ENCODE measurements at places on chromosomes 6 and 20.
A peak's percentile ranks its signal among the peaks of the same experiment; 100 is the strongest.

GRCh38 chr6:129497481-129498441 lies 212.2 kb downstream of the ARHGAP18 start:
- no peak for DNase-seq

- DNase-seq = no peak
These were observed 16.1 kb downstream of the DOK5 start for GRCh38 chr20:54491506-54491905.

DNA sequence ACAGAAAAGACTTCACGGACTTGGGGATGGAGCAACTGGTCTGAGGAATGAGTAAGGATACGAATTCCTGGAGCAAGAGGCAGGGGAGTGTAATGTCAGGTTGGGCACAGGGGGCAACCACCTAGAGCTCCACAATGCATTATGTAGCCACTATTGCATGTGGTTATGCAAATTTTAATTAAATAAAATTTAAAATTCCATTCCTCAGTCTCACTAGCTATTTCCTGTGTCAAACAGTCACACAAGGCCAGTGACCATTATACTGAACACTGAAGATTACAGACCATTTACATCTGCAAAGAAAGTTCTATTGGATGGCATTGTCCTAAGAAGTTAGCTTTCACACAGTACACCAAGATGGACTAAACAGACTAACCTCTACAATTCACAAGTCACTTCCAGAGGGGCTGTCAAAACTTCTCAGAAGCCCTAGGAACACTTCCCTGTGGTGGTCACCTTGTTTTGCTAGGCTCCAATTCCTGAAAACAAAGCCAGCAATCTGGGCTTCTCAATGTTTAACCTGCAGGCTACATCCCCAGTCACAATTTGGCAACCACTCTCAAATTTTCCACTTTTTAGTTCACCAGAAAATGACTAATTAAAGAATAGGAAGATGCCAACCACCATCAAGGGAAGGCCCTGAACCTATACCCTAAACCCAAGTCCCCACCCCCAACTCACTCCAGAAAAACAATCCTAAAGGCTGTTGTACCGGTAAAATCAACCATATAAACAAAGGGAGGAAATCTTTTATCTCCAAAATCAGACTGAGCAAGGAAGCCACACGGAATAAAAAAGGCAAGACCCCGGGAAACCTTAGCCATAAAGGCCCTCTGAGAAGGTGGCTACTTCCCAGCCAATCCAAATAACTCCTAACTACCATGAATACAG lies 34.2 kb upstream of the C20orf203 start:
- DNase-seq = no peak

DNA sequence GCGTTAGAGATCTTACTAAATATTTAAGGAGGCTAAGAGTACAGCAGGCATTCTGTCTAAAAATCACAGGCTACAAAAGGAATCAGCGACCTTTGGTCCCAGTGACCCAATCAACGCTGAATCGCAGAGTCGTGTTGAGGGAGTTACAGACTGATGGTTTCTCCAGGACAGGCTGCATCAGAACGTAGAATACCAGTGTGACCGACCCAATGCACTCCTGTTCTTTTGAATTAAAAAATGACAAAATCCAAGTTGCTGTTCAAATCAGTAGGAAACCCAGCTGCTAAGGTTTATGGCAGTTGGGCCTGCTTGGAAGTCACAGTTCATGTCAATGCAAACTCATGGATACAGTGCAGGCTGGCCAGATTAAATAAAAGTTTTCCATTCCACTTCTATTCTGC lies 155.8 kb upstream of the AFDN start:
- DNase-seq = no peak

- DNase-seq = peak; percentile 44
These were observed 75.7 kb downstream of the TTLL2 start for GRCh38 chr6:167400482-167401138.

DNA sequence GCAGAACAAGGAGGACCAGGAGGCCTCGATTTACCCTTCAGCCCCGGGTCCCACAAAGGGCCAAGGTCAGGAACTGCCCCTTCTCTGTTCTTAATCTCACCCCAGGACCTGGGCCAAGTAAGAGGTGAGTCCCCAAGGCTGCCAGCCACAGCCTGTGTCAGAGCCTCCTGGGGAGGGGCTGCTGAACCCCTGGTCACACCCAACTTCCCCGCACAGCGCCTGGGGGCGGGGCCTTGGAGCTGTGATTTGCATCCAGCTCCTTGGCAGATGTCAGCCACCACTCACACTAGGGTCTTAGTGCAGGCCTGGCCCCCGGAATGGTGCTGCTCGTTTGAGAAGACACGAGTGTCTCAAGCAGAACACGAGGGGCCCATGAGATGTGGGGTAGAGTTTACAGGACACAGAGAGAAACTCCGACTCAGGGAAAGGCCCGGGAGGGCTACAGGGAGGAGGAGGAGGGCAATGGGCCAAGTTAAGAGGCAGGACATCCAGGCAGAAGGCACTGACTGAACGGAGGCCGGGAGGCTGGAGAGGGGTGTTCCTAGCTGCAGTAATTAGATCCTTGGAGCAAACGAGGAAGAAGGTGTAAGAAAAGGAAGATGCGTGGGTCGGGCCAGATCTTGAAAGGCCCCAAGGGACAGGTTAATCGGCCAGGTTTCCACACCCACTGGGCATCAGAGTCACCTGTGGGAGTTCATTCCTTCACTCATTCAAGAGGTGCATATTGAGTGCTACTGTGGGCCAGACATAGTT lies 26.9 kb downstream of the ZBP1 start:
- no peak for DNase-seq

- no peak for DNase-seq
These were observed 216.5 kb downstream of the PTPRK start for GRCh38 chr6:128303870-128304269.

- DNase-seq = no peak
These were observed 61.3 kb upstream of the HEY2 start for GRCh38 chr6:125688138-125688537.

DNA sequence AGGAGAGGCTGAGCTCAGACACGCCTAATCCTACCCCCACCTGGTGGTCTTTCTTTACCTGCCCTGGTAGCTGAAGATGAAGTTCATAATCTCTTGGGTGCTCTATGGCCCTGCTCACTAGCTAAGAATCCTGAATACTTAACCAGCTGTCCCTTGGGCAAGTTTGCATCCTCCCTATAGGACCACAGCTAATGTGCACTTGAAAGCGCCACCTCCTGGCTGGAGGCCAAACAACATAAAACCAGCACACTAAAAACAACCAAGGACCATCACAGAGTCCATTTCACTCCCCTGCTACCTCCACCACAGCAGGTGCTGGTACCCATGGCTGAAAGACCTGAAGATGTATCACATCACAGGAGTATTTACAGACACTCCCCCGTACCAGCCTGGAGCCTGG lies 155.5 kb upstream of the SLC24A3 start:
- DNase-seq = no peak

- no peak for DNase-seq
These were observed 144.7 kb downstream of the SCML4 start for GRCh38 chr6:107679457-107679856.

GRCh38 chr6:158257425-158257759 lies 54.9 kb upstream of the TULP4 start:
- DNase-seq = no peak

GRCh38 chr6:5078121-5078669 lies 6.9 kb upstream of the PPP1R3G start:
- DNase-seq = no peak

GRCh38 chr6:29723262-29723665 lies at the start of gene HLA-F:
HLA-F (plus strand) TSS chr6:29723434; CDS start chr6:29723464, 30 bp downstream.
- DNase-seq = peak; percentile 91

- DNase-seq = no peak
These were observed 211.0 kb downstream of the NFATC2 start for GRCh38 chr20:51331481-51331880.

DNA sequence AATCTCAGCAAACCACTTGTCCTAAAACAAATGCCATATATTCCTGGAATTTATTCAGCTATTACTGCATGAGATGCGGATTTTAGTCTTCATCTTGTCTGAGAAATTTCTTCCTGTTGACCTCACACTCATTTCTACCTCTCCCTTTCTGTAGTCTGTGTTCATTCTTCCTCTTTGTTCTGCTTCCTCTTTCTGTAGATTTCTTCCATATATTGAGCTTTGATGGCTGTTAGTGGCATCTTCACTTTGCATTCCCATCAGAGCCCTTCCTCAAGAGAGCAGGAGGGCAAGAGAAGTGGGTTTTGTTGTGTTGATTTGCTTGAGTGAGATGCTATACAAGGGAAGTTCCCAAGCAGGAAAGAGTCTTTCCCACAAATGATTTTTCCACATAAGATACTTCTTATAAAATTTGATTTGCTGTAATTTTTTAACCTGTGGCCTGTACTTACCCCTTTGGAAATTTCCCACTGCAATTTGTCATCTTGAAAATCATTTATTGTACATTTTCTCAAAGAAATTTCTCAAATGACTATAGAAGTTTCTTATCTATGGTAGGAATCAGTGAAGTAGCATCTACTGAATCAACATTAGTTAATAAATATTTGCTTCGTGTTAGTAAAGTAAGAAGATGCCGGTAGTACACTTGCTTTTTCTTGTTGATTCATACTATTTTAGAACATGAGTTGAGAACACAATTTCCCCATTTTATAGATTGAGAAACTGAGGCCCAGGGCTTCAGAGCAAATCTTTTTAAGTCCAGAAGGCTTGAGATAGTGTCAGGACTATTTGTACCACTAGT lies 43.8 kb downstream of the MAP3K4 start:
- no peak for DNase-seq

GRCh38 chr20:62576815-62577489 lies 65.4 kb upstream of the SLCO4A1 start:
- no peak for DNase-seq

DNA sequence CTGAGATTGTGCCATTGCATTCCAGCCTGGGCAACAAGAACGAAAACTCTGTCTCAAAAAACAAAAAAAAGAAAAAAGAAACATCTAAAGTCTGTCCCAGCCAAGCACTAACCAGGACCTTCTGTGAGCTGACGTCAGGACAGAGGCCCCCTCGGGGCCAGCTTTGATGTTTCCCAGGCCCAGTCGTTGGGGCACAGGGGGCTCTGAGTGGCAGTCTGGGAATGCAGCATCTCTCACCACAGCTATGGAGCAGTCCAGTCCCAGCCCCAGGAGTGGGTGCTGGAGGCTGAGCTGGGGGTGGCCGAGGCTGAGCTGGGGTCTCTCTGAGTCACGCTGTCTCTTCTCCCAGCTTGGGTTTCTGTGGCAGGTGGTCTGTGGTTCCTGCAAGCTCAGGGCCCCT lies 46.0 kb upstream of the SRF start:
- DNase-seq = no peak

GRCh38 chr20:44018942-44019637 lies 104.4 kb downstream of the TOX2 start:
- no peak for DNase-seq

DNA sequence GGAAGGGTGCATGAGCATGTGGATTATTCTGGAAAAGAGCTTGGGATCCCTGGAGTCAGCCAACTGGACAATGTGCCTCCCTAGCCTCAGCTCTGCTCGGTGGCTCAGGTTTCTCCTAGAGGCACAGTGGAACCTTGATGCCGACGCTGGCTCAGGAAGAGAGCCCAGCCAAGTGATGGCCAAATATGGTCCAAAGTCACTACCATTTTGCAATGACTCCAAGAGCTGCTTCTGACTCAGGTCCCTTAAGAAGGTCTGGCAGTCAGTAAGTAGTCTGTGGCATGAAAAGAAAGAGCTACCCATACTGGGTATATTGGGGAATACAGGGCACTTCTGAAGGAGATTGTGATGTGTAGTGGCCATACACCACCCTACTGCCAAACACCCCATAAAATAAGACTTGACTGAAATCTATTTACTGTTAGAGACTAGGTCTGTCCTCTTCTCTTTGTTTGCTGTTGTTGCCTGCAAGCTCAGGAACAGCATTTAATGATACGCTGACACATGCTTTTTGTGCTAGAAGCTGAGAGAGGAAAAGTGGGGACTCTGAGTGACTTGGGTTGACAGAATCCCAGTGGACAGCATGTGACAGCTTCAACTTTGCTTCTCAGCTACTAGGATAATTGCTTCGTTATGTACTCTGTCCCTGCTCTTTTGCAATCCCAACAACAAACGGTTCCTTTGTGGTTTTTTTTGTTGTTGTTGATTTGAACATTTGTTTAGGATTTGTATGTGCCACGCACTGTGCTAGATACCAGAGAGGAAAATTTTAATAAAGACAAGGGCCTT lies 30.3 kb upstream of the OGFRL1 start:
- DNase-seq = no peak

- no peak for DNase-seq
These were observed 12.4 kb upstream of the CCN5 start for GRCh38 chr20:44702776-44703175.

DNA sequence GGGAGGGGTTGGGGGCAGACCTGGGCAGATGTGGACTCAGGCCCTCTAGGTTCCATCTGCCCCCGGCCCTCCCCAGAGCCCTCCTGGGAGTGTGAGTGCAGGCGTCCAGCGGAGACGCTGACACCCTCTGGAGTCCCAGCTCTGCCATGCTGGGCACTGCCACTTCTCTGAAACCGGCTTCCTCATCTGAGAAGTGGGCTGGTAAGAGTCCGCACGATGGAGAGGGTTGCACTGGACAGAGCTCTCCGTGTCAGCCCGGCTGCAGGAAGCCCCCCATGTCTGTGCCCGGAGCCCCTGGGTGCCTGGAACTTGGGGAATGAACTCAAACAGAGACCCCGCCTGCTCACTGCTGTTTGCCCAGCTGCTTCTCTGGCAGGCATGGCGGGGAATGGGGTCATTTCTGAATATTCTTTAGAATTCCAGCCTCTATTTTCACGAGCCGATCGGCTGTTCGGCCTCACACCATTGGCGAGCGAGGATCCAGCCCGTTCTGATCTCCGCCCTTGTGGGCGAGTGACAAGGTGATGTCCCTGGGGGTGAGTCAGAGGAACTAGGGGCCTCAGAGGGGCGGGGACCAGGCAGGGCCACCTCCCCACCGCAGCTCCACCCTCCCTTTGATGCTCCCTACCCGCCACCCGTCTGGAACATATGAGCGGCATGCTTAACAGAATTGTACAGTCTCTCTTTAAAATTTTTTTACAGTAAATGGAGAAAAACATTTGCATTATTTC lies 47.8 kb upstream of the GATA5 start:
- peak; percentile 78 for DNase-seq

GRCh38 chr6:63565058-63565726 lies 7.1 kb upstream of the LOC128125822 start:
- no peak for DNase-seq

GRCh38 chr6:119653329-119653728 lies 303.8 kb upstream of the MAN1A1 start:
- DNase-seq = no peak

- DNase-seq = no peak
These were observed 17.0 kb upstream of the PRL start for GRCh38 chr6:22313796-22314195.

GRCh38 chr6:34022873-34023255 lies 123.0 kb downstream of the GRM4 start:
- DNase-seq = no peak

DNA sequence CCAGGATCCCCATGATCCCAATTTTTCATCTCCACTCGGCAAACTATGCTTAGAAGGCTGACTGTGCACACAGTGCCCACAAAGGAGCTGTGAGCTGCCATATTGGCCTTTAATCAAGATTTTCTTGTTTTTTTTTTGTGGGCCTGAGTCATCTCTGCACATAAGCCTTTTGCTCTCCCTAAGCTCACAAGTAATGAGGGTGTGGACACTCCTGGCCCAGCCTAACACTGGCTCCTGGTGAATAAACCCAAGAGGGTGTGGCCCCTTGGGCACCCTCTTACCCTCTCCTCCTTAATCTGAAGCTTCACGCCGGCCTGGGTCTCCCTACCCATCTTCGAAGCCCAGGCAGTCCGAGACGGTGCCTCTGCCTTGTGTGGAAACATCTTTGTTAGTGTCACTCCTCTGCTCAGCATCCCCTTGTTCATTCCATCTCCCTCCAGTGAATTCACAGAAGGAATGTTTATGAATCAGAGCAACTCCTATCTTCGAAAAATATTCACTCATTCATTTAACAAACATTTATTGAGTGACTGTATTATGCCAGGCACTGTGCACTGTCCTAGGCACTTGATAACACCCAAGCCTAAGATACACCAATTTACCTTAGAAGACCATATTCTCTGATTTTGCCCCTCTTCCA lies 22.2 kb upstream of the MRPS10 start:
- DNase-seq = no peak

Data from activated CD8-positive, alpha-beta memory T cell treated with anti-CD3 and anti-CD28 coated beads for 24 hours (primary cell).